ENCODE measurements at places on chromosomes 5 and 9.

DNA sequence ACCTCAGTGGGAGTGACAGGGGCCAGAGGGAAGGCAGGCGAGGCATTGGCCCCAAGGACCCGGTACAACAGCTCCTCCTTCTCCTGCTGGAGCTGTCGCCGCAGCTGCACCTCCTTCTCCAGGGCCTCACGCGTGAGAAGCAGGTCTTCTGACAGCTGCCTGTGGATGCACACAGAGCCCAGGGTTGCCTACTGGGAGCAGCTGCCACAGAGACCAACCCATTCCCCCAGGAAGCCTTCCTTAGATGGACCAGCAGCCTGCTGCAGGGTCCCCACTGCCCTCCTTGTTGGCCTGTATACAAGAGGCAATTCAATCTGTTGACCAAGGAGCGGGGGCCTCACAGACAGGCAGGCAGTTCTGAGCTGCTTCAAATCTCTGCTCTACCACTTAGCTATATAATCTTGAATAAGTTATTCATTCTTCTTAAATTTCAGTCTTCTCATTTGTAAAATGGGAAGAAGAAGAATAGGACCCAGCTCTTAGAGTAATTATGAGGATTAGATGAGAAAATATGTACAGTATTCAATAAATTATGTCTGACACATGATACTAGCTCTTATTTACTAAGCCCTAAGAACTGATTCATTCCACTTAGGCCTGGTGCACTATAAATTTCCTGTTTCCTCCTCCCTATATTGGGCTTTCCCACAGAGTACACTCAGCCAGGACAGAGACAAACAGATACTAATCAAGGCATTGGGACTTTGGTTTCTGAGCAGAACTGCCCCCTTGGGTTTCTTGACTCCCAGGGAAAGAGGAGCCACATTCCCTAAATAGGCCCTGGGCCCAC, 26.1 kb upstream of the ANXA6 start:
- no peak for DNase-seq

DNA sequence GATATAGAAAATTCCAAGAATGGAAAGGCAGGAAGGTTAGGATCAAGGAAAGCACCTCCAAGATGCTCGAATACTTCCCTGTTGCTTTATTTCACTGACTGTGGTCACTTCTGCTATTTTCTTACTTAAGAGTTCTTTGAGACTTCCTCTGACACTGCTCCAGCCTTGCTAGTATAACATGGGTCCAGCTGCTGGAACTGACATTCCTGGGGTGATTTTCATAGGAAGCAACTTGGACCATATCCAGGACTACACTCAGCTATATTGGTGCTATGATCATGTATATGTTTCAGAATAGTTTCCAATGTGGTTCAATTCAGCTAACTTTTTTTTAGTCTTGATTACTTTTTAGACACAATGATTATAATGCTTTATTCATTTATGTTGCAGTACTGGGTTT, 81.6 kb upstream of the CKMT2 start:
- DNase-seq: no peak

GRCh38 chr9:73596321-73596720, 444.7 kb downstream of the ANXA1 start:
- DNase-seq: no peak

- peak; percentile 15 for DNase-seq
Measured at GRCh38 chr5:132229236-132229635, 1.6 kb upstream of the P4HA2 start.

- DNase-seq: no peak
Measured at GRCh38 chr5:9335754-9336495, 209.9 kb downstream of the SEMA5A start.

DNA sequence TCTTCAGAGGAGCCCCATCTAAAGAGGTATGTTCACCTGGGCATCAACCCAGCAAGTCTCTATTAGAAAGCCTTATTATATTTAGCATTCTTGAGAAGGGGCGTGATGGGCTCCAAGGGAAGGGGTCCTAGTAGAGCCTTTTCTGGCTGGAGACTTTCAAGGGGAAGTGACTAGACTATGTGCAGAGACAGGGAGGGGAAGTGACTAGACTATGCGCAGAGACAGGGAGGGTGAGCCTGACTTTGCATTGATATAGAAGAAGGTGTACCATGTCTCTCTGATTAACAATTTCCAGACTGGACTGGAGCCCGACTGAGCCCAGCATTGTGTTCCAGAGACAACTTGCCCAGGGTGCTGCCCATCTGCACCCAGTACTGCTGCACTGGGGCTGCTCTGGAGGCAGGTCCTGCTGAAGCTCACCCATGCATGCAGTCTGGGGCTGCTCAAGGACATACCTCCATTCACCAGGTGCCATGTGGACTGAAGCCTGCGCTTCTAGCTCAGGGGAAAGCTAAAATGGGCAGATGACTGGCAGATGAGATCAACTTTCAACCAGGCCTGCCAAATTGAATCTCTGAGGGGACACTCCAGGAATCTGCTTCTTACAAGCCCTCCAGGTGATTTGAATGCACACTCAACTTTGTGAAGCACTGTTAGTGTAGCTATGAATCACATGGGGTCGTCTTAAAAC, 83.0 kb upstream of the GNA14 start:
- DNase-seq: no peak

DNA sequence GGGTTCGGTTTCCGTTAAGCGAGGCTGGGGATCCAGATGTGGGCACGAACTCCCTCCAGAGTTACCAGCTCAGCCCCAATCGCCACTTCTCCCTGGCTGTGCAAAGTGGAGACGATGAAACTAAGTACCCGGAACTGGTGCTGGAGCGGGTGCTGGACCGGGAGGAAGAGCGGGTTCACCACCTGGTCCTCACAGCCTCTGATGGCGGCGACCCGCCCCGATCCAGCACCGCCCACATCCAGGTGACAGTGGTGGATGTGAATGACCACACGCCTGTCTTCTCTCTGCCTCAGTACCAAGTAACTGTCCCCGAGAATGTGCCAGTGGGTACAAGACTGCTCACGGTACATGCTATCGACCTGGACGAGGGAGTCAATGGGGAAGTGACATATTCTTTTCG, 803 bp downstream of the PCDHGA7 start:
- DNase-seq: no peak

GRCh38 chr9:109568568-109569210, 70.6 kb upstream of the PTPN3 start:
- no peak for DNase-seq

DNA sequence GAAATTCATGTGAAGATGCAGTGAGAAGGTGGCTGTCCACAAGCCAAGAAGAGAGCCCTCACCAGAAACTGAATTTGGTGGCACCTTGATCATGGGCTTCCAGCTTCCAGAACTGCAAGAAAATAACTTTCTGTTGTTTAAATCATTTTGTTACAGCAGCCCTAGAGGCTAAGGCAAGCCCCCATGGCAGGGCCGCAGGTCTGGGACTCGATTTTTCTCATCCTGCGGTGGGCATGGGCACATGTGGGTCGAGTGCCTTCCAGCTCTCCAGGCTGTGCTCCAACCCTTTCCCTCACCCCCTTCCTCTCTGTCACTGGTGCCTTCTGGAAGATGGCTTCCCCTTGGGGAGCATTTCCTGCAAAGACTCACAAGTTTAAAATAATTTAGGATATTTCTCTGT, 40.7 kb downstream of the AHRR start:
- DNase-seq: no peak

GRCh38 chr5:42361315-42361688, 61.9 kb upstream of the GHR start:
- DNase-seq: no peak

DNA sequence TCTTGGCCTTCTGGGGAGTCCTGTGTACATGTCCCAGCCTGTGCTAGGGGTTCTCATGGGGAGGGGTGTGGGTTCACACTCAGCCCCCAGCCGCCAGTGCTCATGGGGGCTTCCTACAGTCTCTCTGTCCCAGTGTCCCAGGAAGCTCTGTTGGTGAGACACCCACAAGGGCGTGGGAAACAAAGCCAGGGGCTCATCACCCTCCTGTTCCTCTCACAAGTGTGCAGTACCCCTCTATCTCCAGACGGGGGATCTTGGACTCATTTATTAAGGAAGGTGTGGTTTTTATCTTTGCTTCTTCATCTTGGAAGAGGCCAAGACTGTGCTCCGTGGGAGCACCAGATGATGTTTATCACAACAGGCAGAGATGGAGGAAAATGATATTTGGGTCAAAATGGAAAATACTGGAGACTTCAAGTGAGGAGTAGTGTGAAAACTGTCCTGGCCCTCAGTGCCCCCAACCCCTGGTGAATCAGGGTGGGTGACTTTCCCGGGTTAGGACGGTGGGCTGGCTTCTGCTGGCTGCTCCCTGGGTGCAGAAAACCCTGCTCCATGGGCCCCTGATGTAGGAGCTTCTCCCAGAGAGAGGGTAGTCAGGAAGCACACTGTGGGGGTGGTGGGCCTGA, 15.2 kb downstream of the TMEM171 start:
- no peak for DNase-seq

- no peak for DNase-seq
Measured at GRCh38 chr9:121757281-121757585, 105.8 kb downstream of the DAB2IP start.

- DNase-seq: no peak
Measured at GRCh38 chr5:116709082-116709481, 134.5 kb upstream of the SEMA6A start.

DNA sequence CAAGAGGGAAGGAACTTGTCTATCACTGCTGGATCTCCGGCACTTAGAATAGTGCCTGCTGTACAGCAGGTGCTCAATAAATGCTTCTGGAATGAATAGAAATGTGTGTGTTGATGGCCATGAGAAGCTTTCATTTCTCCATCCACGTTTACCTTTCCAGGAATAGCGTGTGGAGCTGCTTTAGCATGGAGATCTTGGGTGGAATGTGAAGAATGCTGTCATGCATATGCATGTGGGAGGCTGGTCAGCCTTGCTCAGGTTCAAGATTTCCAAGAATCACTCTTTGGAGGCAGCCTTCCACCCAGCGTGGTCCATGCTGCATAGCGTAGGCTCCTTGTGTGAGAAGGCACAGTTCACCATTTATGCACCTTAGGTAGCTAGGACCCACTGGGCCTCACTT, 19.2 kb downstream of the COL15A1 start:
- DNase-seq: no peak

GRCh38 chr9:6194934-6195333, 20.7 kb upstream of the IL33 start:
- DNase-seq: no peak

- no peak for DNase-seq
Measured at GRCh38 chr9:136691316-136692184, 4.3 kb upstream of the AGPAT2 start.

GRCh38 chr9:134837529-134837928, 43.1 kb upstream of the FCN2 start:
- DNase-seq: no peak

GRCh38 chr5:74423383-74423782, 217.1 kb downstream of the ENC1 start:
- DNase-seq: no peak

DNA sequence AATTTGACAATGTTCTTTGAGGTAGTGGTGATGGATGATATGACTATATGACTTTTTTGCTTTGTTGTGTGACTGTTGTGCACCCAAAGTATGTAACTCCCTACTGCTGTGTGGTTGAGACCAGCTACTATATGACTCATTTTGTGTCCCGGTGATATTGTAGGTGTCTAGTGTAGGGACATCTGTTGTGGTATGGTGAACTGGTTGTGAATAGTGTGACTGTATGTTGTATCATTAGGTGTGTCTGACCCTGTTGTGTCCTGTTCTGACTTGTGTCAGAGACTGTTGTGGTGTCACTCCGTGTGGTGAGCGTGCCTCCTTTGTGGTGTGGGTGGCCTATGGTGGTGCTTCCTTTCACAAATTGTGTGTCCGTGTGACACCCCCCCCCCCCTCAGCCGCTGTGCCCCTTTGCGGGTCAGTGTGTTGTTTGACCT, 11.2 kb upstream of the CXXC5 start:
- peak; percentile 64 for DNase-seq

- DNase-seq: no peak
Measured at GRCh38 chr9:106634183-106634582, 228.8 kb upstream of the ZNF462 start.

- DNase-seq: no peak
Measured at GRCh38 chr5:104184264-104184663, 621.7 kb upstream of the NUDT12 start.

GRCh38 chr5:82163452-82164175, 114.5 kb downstream of the RPS23 start:
- no peak for DNase-seq

DNA sequence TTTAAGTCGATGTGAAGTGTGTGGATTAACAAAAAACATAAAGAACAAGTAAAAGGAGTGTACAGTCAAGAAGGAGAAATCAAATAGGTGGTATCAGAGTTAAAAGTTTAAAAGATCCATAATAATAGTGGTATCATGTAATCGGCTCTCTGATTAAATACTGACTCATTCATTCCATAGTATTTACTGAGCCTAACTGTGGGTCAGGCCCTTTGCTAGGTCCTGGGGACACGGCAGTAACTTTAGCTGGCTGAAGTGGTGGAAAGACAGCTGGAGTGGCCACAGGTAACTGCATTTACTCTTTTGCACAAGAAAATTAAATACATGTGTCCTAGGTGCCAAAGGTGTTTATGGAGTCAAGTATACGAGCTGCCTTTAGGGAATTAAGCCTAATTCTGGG, 124.0 kb downstream of the GNAQ start:
- DNase-seq: no peak

DNA sequence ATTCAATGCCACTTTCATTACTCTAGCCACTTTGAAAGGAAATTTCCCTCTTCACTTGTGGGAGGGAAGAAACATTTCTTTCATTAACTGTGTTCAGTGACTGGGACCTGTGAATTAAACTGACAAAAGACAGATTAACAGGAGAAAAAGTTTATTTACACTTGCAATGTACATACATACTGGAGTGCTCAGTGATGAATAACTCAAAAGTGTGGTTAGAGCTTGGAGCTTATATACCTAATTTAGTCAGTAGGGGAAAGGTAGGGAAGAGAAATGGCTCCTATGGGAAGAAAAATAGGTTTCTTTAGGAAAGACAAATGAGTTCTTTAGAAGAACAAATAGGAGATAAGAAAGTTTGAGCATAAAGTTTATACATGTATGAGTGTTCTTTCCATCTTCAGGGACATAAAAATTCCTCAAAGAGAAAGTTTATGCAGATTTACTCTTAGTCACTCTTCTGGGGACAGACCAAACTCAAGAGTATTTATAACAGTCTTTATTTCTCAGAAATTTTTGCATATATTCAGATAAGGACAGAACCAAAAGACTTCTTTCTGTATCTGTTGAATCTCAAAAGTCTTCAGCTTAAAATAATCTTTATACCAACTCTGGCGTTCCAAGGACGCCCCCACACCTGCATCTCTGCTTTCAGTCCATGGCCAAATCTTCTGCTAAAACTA, 120.0 kb upstream of the RAI14 start:
- DNase-seq: no peak

GRCh38 chr9:110048403-110048975, 159.5 kb downstream of the C9orf152 start:
- peak; percentile 80 for DNase-seq

GRCh38 chr5:54090495-54091120, 219.8 kb downstream of the ARL15 start:
- DNase-seq: no peak

DNA sequence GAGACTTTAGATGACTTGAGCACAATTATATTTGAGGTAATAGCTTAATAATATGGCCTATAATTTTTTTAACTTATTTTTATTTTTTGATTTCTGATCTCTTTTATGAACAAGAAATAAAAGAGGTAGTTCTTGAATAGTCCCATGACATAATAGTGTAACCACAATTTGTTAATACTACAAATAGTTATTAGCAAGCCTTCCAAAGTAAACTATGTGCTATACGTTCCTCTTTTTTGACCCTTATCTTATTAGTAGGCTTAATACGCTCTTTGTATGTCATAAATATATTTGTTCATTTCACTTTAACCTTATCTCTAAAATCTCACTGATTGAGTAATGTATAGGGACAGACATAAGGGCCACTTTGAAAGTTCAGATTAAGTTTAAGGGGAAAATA, 78.7 kb upstream of the NR4A3 start:
- DNase-seq: no peak
